ENCODE measurements at places on chromosomes 1 and 21. TPM values are rescaled to one million over a fixed set of nuclear protein-coding genes. Genes with fewer than 3 reads are reported as not detected.

DNA sequence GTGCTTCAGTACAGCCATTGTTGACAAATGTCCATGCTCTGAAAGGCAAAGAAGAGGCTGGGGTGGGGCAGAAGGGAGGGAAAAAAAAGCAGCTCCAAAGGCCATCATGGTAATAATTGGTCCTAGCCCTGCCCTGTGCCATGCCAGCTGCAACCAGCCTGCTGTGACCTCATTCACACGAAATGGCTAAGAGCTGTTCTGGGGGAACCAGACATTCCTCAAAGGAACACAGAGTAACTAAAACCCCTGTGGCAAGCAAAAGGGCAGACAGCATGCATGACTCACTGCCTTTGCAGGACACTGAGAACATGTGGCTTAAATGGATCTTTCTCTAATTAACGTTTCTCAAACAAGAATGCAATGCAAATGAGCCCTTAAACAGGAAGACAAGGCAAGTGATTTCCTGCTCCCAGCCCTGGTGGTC is 42.3 kb downstream of the STYXL2 start:
- no peak for DNase-seq
- H3K36me3 ChIP-seq: no peaks in the 10 kb centered on the region
- H3K4me1 ChIP-seq: no peaks in the 10 kb centered on the region
- no peaks in the 10 kb centered on the region for H3K27me3 ChIP-seq
- H3K27ac ChIP-seq: no peak overlapping the region
- no peak overlapping the region for H3K4me3 ChIP-seq

DNA sequence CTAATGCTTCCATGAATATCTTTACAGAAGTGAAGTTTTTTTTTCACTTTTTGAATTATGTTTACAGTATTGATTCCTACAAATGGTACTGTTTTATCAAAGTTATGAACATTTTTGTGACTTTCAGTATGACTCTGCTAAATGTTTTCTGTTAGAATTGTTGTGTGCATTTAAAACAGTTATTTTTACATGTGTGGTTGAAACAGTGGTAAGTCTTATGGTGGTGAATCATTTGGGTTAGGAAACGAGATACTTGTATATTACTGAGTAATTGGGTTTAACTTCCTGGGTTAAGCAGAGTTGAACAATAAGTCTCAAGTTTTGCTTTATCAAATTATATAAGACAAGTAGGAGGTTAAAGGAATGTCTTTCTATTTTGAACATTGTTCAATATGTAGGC is 66.8 kb downstream of the VPS13D start:
- H3K4me3 ChIP-seq: no peak overlapping the region
- H3K36me3 ChIP-seq: peaks cover 16% of the 10 kb centered on the region
- H3K27me3 ChIP-seq: no peaks in the 10 kb centered on the region
- peaks cover 30% of the 10 kb centered on the region for H3K4me1 ChIP-seq

DNA sequence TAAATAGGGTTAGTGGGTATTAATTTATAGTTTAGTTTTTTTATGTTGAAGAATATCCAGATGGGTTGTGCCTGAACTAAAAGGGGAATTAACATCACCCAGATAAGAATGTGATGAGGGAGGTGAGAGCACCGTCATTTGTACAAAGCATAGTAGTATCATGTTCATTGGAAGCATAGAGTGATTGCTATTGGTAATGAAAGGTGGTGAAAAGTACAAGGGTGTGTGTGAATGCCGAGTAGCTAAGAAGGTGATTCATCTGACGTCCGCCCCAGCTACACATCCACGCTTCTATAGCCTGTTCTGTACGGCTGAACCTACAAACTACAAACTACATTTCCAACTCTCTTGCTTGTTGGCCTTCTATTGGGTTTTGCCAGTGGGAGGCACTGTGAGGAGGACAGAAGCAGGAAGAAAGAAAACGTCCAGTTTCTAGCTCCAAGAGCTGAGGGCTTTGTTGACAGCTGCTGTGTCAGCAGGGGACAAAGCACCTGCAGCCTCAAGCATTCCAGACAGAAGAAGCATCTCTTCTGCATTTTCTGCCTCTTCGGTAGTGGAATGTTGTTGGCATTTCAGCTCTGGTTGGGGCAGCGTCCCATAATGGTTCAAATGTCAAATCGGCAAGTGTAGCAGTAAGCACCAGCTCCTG is 404.8 kb downstream of the KCTD3 start:
- DNase-seq: no peak
- no peaks in the 10 kb centered on the region for H3K27me3 ChIP-seq
- no peak overlapping the region for H3K4me3 ChIP-seq
- H3K27ac ChIP-seq: no peak overlapping the region
- H3K36me3 ChIP-seq: no peaks in the 10 kb centered on the region

CNR2 gene
- total RNA-seq: not detected

Measured in activated naive CD4-positive, alpha-beta T cell treated with anti-CD3 and anti-CD28 coated beads for 36 hours (primary cell).